Upper lobe of right lung (tissue), 1 donor: ENCODE measurements at places on chromosomes 4 and X. TPM values are rescaled to one million over a fixed set of nuclear protein-coding genes. Genes with fewer than 3 reads are reported as not detected.

DNA sequence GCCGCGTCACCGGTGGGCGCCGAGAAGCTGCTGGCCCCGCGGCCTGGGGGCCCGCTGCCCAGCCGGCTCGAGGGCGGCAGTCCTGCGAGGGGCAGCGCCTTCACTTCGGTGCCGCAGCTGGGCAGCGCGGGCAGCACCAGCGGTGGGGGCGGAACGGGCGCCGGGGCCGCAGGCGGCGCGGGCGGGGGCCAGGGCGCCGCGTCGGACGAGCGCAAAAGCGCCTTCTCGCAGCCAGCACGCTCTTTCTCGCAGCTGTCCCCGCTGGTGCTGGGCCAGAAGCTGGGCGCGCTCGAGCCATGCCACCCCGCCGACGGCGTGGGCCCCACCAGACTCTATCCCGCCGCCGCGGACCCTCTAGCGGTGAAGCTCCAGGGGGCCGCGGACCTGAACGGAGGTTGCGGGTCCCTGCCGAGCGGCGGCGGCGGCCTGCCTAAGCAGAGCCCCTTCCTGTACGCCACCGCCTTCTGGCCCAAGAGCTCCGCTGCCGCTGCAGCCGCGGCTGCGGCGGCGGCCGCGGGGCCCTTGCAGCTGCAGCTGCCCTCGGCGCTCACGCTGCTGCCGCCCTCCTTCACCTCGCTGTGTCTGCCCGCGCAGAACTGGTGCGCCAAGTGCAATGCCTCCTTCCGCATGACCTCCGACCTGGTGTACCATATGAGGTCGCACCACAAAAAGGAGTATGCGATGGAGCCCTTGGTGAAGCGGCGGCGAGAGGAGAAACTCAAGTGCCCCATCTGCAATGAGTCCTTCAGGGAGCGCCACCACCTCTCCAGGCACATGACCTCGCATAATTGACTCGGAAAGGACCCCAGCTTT lies 5.6 kb downstream of the PRDM8 start:
- H3K27ac ChIP-seq, result peak overlapping the region; percentile 40
- H3K27me3 ChIP-seq, result peaks cover 64% of the 10 kb centered on the region
- DNase-seq, result peak; percentile 68

CT45A2 gene
- not detected for total RNA-seq

DNA sequence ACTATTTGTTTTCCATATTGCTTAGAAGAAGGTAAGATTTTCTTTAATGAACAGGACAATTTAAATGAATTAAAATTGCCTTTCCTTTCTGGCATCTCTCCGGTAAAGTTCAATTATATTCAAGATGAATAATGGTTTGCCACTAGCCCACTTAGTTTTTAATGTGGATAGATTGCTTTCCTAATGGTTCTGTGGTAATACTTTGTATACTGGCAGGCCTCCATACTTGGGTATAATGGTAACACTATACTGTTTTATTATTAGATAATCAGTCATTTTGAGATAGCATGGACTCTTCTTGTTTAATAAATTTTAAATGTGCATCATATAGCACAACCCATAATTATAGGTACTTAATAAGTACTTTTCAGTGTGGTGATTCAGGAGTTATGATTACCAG lies 89.5 kb downstream of the ELOVL6 start:
- H3K36me3 ChIP-seq, result no peaks in the 10 kb centered on the region
- H3K4me3 ChIP-seq, result no peak overlapping the region
- H3K27ac ChIP-seq, result no peak overlapping the region
- no peak for DNase-seq

DNA sequence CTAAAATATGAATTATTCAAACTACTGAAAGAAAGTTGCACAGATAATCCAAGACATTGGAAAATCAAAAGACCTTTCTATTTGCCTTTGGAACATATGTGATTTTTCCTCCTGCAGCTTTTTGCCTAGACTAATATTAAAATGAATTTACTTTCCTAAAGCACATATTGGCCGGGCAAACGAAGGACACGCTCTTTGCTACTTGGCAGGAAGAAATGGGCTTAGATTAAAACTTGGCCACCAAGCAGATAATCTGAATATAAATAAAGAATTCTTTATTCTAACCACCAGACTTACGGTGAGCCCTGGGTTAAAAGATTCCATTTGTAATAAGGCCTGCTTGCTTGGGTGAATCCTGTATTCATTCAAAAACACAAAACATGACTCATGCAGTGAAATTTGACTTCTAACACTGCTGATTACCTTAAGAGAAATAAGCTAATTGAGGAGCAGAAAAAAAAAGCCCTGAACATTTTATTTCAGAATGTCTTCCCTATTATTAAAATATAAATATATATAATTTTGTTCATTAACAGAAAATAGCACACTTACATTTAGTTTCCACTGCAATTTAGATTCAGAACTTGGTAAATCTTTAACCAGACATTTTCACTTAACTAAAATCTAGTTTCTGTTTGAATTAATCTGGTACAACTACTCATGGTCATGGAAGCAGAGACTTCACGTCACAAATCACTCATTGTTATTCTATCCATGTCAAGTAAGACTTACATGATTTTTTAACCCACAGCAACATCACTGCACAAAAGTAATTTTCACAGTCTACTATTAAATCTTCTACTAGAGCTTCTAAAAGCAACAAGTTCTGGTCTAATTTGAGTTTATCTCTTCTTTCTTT lies 116.1 kb upstream of the PLAC1 start:
- no peak overlapping the region for H3K4me3 ChIP-seq
- no peak for DNase-seq
- H3K27me3 ChIP-seq, result no peaks in the 10 kb centered on the region
- H3K4me1 ChIP-seq, result no peaks in the 10 kb centered on the region
- peaks cover 3% of the 10 kb centered on the region for H3K36me3 ChIP-seq
- H3K27ac ChIP-seq, result no peak overlapping the region

GRCh38 chr4:53557669-53558064 lies 33.6 kb downstream of the LNX1 start:
- no peak overlapping the region for H3K4me3 ChIP-seq
- H3K27me3 ChIP-seq, result no peaks in the 10 kb centered on the region
- H3K4me1 ChIP-seq, result no peaks in the 10 kb centered on the region
- H3K27ac ChIP-seq, result no peak overlapping the region
- H3K36me3 ChIP-seq, result no peaks in the 10 kb centered on the region

SLC9B2 gene
- total RNA-seq, result 6.2 TPM

GRCh38 chr4:189763583-189763982 lies 177.1 kb upstream of the FRG1 start:
- no peak overlapping the region for H3K27ac ChIP-seq
- no peaks in the 10 kb centered on the region for H3K36me3 ChIP-seq
- DNase-seq, result no peak
- no peak overlapping the region for H3K4me3 ChIP-seq
- H3K4me1 ChIP-seq, result no peaks in the 10 kb centered on the region
- no peaks in the 10 kb centered on the region for H3K27me3 ChIP-seq

HSD17B13 gene
- 1.7 TPM for total RNA-seq

PDGFC gene
- 31.3 TPM for total RNA-seq

DNA sequence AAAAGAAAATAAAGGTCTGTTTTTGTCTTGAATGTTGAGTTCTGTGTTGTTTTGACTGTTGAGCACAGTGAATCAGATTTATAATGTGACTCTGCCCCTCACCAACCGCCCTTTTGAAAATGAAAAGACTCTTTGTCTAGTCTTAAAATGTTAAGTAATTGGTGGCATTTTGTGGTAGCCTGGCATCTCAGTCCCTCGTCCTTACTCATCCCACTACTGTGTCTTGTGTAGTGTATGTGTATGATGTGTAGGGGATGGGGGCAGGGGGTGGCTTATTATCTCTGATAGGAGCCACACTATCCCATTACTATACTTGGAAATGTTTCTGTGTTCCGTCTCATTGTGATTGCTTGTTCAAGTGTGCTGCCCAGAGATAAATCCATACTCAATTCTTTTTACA lies 12.2 kb downstream of the KLHL34 start:
- no peak for DNase-seq
- H3K4me1 ChIP-seq, result no peaks in the 10 kb centered on the region
- H3K27ac ChIP-seq, result no peak overlapping the region
- H3K27me3 ChIP-seq, result no peaks in the 10 kb centered on the region

THOC2 gene
- 99.9 TPM for total RNA-seq

GRCh38 chrX:42128020-42128419 lies 204.7 kb upstream of the CASK start:
- H3K36me3 ChIP-seq, result no peaks in the 10 kb centered on the region
- no peak overlapping the region for H3K4me3 ChIP-seq
- H3K27ac ChIP-seq, result no peak overlapping the region
- no peaks in the 10 kb centered on the region for H3K4me1 ChIP-seq
- DNase-seq, result no peak
- no peaks in the 10 kb centered on the region for H3K27me3 ChIP-seq

STATH gene
- not detected for total RNA-seq

DNA sequence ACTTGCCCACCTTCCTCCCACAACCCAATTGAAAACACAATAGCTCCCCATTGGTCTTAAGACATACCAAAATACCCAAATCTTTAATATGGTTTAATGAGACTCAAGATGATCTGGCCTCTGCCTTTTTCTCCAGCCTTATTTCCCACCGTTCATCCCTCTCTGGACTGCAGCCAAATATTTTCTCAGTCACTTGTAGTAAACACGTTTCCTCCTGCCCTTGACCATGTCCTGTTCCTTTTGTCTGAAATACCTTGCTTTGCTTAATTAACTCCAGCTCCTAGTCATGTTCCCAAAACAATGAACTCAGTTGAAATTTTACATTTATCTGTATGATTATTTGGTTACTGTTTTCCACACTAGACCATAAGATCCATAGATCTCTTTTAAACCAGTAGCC lies 8.4 kb upstream of the NUP54 start:
- no peak for DNase-seq
- peaks cover 32% of the 10 kb centered on the region for H3K36me3 ChIP-seq
- no peak overlapping the region for H3K27ac ChIP-seq
- no peaks in the 10 kb centered on the region for H3K27me3 ChIP-seq

DNA sequence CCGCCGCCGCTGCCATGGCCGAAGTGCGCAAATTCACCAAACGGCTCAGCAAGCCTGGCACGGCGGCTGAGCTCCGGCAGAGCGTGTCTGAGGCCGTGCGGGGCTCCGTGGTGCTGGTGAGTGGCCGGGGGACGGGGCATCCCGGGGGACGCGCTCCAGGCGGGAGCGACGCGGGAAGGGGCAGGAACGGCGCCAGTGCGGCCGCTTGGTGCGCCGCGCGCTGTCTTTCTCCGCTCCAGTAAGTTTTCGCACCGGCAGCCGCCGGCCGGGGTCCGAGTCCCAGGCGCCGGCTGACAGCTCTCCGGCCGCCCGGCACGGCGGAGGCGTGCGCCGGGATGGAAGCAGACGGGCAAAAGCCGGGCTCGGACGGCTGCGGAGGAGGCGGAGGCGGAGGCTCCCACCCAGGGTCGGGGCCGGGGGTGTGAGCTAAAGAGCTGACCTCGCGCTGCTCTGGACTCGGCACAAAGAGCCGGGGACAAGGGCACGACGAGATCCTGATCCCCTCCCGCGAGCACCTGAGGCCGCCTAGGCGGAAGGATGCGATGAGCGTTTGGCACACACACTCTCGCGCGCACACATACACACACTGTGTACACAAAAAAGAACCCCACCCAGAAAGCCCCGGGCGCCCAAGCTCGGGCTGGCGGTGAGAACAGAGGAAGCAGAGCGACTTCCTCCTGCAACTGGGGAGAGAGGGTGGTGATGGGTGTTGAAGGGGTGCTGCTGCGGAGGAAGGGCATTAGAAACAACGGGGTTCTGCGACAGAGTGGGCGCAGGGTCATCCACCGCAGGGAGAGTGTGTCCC lies 545 bp downstream of the DOCK11 start:
- H3K27ac ChIP-seq, result peak overlapping the region; percentile 81
- H3K36me3 ChIP-seq, result no peaks in the 10 kb centered on the region
- H3K4me1 ChIP-seq, result peaks cover 6% of the 10 kb centered on the region
- DNase-seq, result peak; percentile 81
- peak overlapping the region; percentile 62 for H3K4me3 ChIP-seq
- H3K27me3 ChIP-seq, result no peaks in the 10 kb centered on the region

KLB gene
- total RNA-seq, result 0.87 TPM

DNA sequence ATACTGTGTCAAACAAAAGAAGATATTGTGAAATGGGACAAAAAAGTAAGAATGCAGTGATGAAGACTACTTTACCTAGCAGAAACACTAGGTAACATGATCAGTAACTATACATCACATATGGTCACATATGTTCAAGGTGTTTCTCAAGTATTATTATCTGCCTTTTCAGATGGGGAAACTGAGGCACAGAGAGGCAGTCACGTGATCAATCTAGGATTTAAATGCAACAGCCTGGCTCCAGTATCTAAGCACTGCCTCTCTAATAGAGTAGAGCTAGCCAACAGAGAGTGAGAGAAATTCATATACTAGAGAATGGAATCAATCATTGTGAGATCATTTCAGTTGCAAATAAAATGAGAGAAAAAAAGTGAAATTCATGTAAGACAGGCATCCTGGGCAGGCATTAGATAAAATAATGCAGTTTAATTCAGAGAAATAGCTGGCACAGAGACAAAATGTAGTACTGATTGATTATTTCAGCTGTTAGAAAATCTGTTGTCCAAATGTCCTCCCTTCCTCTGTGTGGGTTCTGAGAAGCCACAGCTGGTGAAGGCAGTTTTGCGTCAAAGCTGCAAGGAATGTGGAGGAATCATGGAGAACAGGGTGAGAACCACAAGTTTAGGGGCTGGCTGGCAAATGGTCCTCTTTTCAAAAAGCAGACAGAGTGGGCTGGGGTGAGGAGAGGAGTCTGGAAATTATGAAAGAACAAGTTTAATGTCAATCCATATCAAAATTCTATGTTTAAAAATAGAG lies 26.0 kb downstream of the SMIM43 start:
- H3K4me3 ChIP-seq, result no peak overlapping the region
- H3K27ac ChIP-seq, result no peak overlapping the region
- H3K4me1 ChIP-seq, result peaks cover 7% of the 10 kb centered on the region
- H3K36me3 ChIP-seq, result no peaks in the 10 kb centered on the region

GRCh38 chr4:148173397-148174017 lies 268.7 kb downstream of the NR3C2 start:
- H3K4me3 ChIP-seq, result no peak overlapping the region
- no peak for DNase-seq
- H3K4me1 ChIP-seq, result no peaks in the 10 kb centered on the region
- H3K36me3 ChIP-seq, result no peaks in the 10 kb centered on the region
- H3K27me3 ChIP-seq, result no peaks in the 10 kb centered on the region

PAGE2B gene
- not detected for total RNA-seq

GRCh38 chr4:1717129-1718094 lies 3.7 kb downstream of the TMEM129 start:
- no peak overlapping the region for H3K27ac ChIP-seq
- peak; percentile 63 for DNase-seq
- peaks cover 20% of the 10 kb centered on the region for H3K36me3 ChIP-seq
- H3K4me1 ChIP-seq, result peaks cover 42% of the 10 kb centered on the region
- no peaks in the 10 kb centered on the region for H3K27me3 ChIP-seq
- H3K4me3 ChIP-seq, result no peak overlapping the region

DNA sequence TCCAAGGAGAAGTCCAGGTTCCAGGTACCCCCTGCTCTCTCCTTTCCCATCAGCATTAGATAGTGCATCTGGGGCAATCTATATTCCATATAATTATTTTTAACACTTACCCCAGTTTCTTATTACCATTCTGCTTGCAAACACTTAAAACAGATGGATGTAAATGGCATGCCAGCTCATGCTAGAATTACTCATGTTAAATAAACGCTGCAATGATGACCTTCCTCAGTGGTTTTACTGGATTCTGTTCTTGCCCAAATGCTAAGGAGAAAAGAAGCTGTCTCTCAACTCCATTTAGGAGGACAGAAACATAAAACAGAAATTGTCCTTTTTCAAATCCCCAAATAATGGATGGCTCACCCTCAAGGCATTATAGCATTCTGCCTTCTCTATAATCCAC lies 161.1 kb downstream of the NLGN4X start:
- no peaks in the 10 kb centered on the region for H3K36me3 ChIP-seq
- no peaks in the 10 kb centered on the region for H3K4me1 ChIP-seq
- no peak overlapping the region for H3K4me3 ChIP-seq
- no peak overlapping the region for H3K27ac ChIP-seq

SSX2B gene
- not detected for total RNA-seq
